ENCODE measurements at places on chromosomes 11 and 22.

GRCh38 chr22:38014083-38014482, 29.7 kb upstream of the SOX10 start:
- DNase-seq, result no peak

DNA sequence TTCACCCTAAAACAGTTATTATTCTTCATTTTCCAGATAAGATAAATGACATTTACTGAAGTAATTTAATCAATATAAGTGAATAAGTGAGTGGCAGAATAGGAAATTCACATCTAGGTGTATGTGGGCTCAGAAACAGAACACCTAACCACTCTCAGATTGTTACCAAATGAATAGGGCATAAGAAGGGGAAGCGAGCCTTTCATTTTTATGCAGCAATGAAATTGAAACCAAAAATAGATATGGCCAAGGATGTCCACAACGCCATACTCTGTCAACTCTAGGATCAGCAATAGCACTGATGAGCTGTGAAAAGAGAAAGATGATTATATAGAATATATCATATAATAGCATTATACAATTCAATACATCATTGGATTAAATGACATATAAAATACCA, 398.1 kb upstream of the API5 start:
- no peak for DNase-seq

- DNase-seq, result no peak
These were observed 189.7 kb upstream of the BLID start for GRCh38 chr11:122305426-122306320.

GRCh38 chr11:70201882-70202861, 924 bp upstream of the FADD start:
- DNase-seq, result no peak

GRCh38 chr11:113001709-113002108, 40.5 kb downstream of the NCAM1 start:
- no peak for DNase-seq

DNA sequence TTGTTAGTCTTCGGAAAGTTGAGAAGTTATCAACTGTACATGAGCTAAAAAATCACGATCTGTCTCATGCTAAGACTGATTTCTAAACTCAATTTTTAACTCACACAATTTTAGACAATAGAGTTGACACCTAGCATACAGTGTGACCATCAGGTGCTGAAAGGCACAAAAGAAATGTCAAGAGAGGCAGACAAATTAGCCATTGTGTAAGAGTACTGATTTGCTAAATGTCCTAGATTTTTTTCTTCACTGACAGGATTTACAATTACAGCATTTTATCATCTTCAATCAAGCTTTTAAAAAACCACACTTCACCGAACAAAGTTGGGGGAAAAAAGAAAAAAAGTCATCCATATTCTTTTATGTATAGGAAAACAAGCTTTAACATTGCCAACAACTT, 7.0 kb downstream of the LGR4 start:
- no peak for DNase-seq

GRCh38 chr11:33652431-33652830, 48.2 kb downstream of the C11orf91 start:
- no peak for DNase-seq

GRCh38 chr11:8091721-8092120, 10.7 kb downstream of the TUB start:
- DNase-seq, result no peak

DNA sequence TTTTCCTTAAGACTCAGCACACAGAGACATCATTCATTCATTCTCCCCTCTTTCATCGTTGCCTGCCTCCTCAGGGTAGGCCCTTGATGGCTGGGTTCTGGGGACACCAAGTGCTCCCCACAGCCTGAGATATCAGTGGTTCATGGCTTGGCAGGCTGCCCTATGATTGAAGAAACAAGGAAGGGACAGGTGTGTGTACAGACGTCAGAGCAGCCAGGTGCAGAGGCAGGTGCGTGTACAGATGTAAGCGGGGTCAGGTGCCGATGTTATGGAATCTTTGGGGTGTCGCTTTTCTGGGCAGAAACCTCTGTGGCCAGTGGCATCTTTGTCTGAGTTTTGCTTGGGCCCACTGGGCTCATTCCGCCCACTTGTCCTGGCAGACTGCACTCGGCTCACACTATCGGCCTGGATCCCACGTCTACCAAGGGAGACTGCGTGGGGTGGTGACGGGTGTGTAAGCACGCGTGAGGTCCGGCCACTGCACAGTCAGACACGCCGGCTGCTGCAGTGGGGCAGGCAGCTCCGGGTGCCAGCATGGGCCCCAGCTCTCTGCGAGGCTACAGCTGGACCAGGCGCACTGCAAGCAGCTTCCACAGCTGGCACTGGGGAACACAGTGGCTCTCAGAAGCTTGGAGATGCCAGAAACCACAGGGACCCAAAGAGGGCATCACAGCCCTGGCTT, 20.9 kb upstream of the KIAA0930 start:
- DNase-seq, result no peak

- DNase-seq, result no peak
These were observed 12.7 kb downstream of the SCUBE1 start for GRCh38 chr22:43330178-43331068.

- DNase-seq, result no peak
These were observed 34.3 kb upstream of the NFRKB start for GRCh38 chr11:129929721-129930120.

DNA sequence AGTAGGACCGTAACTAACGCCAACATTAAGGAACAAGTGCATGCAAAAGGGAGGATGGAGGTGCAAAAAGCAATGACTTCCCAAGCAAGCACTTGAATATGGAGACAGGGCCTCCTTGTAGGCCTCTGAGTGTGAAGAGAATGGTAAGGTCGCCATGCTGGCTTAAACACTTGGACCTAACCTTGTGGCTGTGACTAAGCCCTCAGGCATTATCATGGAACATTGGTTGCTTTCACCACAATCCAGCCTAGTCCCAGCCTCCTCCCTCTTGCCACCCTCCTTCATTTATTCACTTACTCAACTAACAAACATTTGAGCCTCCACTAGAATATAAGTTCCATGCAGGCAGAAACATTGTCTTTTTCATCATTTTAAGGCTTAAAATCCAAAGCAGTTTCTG, 11.9 kb upstream of the SYTL2 start:
- no peak for DNase-seq

- DNase-seq, result no peak
These were observed 1.4 kb downstream of the RIN1 start for GRCh38 chr11:66334605-66335442.

DNA sequence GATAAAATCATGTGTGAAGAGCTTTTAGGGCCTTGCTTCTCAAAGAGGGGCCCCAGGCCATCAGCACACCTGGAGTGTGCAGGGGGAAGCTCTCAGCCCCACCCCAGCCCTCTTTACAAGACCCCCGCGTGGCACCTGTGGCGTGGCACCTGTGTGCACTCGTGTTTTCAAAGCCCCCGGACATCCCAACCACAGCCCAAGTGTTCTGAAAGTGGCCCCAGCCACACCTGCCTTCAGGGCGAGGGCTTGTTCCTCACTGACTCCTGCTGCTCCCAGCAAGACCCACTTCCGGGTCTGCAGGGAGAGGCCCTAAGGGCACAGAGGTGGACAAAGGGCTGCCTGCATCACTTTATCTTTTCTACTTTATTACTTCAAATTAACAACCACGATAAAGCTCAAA, 17.5 kb upstream of the TMEM184B start:
- no peak for DNase-seq

DNA sequence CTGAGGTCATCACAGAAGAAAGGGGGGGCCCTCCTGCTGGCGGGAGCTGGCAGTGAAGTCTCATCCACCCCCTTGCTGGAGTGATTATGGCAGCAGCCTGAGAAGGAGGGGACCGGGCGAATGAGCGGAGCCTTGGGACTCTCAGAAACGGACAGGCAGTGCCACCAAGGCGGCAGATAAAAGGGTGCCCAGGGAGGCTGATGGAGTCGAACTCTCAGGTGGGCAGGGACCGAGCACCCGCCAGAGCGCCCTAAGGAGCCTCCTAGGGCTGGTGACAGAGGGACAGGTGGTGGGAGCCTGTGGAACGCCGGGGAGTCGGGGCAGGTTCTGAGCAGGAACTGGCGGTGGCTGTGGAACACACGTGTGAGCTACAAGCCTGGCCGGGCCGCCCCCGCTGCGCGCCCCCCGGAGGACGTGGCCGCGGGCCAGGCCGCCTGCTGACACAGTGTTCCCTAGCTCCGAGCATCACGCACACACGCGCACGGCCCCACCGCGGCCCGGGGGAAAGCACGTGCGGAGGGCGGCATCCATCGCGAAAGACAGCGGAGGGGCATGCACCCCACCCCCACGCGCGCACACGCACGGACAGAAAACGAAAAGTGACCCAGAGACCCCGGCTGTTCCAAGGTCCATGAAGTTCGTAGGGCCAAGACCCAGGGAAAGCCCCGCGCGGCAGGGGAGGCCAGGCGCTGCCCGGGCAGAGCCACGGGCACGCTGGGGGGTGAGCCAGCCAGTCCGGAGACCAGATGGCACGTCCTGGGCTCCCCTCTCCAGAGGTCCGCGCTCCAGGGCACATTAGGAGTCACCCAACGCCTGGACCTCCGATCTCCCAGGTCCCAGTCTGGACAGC, 1.0 kb downstream of the VWCE start:
- peak; percentile 46 for DNase-seq

GRCh38 chr11:77596626-77597025, 6.9 kb downstream of the AQP11 start:
- DNase-seq, result no peak

- DNase-seq, result no peak
These were observed 16.7 kb upstream of the TMEM123 start for GRCh38 chr11:102469196-102469821.

GRCh38 chr11:66313321-66314185, 3.3 kb downstream of the CD248 start:
- DNase-seq, result no peak

Data from stimulated activated CD4-positive, alpha-beta T cell treated with anti-CD3 and anti-CD28 coated beads, TNF-alpha, amount 100 ng/mL, for 4 hours (primary cell).